Stimulated activated CD4-positive, alpha-beta T cell treated with anti-CD3 and anti-CD28 coated beads, Interleukin-4, amount 100 ng/mL, for 24 hours (primary cell): ENCODE measurements at places on chromosomes 12 and 14.
A peak's percentile ranks its signal among the peaks of the same experiment; 100 is the strongest.

DNA sequence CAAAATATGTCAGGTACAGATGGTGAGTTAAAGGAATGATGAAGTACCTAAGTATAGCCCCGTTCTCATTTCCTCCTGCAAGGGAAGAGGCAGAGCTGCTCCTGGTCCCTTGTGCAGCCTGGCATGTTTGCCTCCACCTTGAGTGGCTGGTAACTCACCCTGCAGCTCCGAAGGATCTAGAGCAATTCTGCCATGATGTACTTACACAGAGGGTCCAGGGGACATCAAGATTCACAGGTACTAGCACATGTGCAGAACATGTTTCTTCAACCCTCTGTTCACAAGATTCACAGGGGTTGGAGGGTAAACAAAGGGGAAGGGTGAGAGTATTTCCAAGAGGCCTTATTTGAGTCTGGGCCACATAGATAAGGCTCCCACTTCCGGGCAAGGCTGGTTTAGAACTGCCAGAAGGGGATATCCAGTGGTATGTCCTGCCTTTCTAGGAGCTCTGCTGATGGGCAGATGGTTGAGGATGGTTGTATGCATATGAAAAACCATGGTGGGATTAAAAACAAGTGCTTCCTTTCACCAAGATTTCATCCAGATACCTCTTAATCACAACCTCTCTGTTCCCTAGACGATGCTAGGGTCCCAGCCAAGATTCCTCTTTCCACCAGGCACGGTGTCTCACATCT is 7.7 kb downstream of the DCTN2 start:
- DNase-seq = no peak

- no peak for DNase-seq
Observed at GRCh38 chr12:101323255-101323654, 43.4 kb downstream of the UTP20 start.

GRCh38 chr14:89302396-89302950 is 114.6 kb downstream of the FOXN3 start:
- DNase-seq = no peak

DNA sequence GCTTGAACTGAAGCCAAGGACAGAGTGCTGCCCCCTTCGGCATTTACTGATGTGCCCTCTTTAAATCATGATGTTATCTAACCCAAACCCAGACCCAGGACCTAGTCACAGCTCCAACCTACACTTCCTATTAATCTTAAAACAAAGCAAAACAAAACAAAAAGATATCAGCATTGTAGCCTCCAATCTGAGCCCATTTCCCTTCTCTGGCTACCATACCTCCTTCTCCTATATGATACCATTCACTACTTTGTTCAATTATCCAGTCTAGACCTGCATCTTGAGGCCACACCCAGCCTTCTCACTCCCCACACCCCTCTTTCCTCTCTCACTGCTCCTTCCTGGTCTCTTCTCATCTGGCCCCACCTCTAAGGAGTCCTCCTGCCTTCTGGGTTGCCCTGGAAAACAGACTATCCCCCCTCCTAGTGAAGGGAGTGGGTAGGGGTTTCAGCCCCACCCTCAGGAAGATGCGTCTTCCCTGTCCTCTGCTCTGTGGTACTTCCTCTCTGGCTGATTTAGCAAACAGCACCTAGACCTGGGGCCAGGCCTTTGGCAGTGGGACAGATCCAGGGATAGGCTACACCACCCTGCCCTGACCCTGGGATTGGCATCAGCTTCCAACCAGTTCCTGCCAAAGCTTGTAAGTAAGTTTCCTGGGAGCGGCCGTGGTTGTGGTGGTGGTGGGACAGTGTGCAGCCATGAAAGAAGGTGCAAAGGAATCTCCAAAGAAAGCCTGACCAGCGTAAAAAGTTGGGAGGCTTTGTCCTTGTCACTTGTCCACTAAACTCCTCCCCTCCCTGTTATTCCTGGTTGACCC is 3.3 kb downstream of the LTB4R start:
- no peak for DNase-seq

DNA sequence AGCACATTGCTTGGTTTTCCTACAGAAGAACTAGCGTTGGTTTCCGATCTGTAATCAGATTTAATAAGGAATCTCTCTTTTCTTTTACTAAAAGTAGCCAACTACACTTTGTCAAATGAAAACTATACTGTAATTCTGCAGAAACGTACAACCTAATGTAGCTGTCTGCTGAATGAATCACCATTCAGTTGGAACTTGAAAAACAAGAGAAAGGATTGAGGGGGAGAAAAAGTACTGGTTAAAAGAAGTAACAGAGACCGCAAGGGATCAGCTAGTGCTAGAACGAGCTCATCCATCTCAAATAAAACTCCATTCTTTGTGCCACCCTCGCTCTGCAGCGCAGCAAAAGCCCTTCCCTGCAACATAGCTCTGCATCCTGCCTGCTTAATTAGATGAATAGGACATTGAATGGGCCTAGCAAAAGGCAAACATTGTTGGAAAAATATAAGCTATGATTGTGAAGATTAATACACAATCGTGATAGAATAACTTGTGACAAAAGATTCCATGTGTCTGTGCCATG is 2.6 kb downstream of the GARIN2 start:
- DNase-seq = no peak

DNA sequence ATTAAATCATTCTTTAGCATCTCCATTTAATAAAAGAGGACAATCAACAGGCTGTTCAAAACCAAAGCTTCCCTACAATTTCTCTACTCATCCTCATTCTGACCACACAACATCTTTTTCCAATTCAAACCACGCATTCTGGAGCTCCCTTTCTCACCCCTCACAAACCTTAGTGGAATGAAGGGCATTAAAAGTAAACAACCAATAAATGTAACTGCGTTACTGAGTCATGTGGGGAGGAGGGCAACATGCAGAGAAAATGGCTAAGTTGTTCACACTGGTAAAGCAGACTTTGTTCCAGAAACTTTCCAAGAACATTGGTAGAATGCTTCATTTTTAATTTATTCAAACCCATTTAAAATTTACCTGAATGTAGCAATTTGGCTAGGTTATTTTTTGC is 19.6 kb downstream of the SOX5 start:
- no peak for DNase-seq

DNA sequence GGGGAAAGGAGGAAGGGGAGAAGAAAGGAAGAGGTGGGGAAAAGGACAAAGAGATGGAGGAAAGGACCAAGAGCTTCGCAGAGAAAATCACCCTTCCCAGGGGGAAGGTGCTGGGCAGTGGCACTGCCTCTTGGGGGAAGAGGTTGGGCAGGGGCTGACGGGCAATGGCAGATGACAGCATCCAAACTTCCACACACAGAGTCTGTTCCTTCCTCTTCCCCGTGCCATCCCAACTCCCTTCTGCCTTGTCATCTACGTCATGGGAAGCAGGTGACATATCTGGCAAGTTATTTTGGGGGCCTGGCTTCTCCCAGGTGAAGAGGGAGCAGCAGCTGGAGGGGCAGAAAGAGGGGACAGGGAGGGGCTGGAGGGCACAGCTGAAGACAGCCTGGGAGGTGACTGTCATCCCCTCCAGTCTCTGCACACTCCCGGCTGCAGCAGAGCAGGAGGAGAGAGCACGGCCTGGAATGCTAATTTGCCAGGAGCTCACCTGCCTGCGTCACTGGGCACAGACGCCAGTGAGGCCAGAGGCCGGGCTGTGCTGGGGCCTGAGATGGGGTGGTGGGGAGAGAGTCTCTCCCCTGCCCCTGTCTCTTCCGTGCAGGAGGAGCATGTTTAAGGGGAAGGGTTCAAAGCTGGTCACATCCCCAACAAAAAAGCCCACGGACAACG is 43.9 kb upstream of the IQSEC3 start:
- no peak for DNase-seq

GRCh38 chr14:86802726-86803125 is 1190.3 kb downstream of the GALC start:
- no peak for DNase-seq

GRCh38 chr12:93733928-93734327 is 56.8 kb downstream of the CRADD start:
- no peak for DNase-seq

DNA sequence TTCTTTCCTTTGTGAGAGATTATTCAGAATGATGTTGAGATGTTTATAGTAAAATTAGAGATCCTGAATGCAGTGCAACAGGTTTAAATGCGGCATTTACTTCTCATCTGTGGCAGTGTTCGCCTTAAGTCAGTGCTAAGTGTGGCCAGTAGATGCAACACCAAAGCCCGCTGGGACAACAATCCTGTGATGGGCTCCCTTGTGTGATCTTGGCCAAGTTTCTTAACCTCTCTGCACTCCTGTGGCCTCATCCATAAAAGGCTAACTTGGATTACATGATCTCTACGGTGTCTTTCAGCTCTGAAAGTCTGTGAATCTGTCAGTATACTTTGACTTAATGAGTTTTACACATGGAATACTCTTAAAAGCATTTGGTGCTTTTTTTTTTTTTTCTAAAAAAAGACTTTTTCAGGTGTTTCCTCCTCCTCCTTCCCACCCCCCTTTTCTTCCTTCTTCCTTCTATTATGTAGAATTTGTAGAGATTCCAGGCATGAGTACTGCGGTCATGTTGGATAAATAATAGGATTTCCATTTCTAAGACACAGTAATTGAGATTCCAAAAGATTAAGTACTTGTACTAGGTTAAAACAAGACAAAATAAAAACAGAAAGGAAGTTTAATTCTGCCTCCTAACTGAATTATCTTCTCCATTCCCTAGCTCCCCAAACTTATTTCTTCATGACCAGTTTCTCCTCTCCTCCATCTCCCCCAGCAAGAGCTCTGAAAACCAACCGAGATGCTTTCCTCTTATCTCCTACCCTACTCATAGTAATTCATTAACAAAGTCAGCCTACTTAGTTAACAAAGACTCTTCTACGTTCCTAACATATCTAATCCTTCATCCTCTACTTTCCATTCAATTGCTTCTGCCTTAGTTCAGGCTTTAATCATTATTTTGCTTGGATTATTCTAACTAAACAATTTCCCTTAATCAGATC is 42.2 kb upstream of the NAV3 start:
- DNase-seq = no peak

DNA sequence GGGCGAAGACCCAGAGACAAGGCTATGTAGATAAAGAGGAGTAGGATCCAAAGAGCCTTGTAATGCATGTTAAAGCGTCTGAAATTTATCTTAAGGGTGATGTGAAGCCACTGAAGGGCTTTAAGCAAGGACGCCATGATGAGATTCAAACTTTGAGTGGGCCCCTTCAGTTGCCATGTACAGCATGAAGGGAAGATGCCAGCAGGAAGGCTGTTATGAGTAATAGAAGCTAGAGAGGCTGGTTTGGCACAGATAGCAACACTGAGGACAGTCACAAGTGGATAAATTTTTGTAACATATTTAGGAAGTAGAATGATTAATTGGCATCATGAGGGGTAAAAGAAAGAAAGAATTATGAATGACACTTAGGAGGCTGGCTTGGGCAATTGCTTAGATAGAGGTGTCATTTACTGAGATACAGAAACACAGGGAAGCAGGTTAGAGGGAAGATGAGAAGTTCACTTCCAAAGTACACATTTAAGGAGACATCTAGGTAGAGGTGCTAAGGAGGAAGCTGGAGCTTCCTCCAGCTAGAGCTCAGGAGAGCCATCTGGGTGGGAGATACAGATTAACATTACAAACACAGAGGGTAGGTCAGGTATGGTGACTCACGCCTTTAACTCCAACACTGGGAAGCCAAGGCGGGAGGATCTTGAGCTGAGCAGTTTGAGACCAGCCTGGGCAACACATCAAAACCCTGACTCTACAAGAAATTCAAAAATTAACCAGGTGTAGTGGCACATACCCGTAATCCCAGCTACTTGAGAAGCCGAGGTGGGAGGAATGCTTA is 13.7 kb downstream of the ATG2B start:
- no peak for DNase-seq

GRCh38 chr14:68462683-68463082 is 330.2 kb downstream of the ZFP36L1 start:
- no peak for DNase-seq

- DNase-seq = peak; percentile 9
Observed at GRCh38 chr12:9134981-9135628, 19.4 kb upstream of the A2M start.

DNA sequence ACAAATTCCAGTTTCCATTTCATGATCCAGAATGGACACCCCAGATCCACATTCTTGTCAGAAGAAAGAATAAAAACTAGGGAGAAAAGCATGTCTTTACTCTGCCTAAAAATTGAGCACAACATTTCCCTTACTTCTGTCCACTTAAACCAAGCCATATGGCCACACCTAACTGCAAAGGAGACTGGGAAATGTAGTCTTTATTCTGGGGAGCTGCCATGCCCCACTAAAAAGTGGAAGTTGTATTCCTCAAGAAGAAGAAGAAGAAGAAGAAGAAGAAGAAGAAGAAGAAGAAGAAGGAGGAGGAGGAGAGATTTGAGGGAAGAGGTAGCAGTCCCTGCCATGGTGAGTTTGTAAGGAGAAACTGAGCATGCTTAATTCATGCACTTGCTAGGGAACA is 84.5 kb downstream of the GPR65 start:
- no peak for DNase-seq

DNA sequence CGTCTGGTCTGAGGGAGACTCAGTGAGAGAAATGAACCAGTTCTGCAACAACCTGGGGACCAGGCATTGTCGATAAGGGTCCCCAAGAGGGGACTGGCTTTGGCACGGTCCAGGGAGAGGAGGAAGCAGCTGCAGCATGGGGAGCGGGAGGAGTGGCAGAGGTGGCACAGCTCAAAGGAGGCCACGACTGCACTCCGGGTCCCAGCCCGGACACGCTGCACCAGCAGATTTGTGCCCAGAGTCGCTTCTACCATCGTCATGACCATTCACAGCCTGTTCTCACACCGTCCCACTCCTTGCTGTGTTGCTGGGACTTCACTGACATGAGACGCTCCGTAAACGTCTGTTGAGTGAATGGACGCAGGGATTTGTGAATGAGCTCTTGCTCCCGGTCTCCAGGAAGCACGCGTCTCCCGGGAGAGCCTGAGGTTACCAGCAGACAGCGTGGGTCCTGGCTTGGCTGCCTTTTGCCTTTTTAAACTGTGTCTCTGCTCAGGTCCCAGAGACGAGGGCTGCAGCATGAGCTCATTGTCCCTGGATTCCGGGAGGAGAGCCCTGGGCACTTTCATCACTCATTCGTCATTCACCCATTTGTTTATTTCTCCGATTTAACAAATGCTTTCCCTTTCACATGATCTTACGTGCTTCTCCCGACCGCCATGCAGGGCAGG is 137.0 kb downstream of the PIWIL1 start:
- DNase-seq = no peak

- no peak for DNase-seq
Observed at GRCh38 chr12:41011939-41012338, 176.2 kb upstream of the PDZRN4 start.
